T1000 (cell line): ENCODE measurements at places on chromosomes 13 and 19.

GRCh38 chr13:67696775-67697174 is 466.6 kb upstream of the PCDH9 start:
- no peak for DNase-seq

DNA sequence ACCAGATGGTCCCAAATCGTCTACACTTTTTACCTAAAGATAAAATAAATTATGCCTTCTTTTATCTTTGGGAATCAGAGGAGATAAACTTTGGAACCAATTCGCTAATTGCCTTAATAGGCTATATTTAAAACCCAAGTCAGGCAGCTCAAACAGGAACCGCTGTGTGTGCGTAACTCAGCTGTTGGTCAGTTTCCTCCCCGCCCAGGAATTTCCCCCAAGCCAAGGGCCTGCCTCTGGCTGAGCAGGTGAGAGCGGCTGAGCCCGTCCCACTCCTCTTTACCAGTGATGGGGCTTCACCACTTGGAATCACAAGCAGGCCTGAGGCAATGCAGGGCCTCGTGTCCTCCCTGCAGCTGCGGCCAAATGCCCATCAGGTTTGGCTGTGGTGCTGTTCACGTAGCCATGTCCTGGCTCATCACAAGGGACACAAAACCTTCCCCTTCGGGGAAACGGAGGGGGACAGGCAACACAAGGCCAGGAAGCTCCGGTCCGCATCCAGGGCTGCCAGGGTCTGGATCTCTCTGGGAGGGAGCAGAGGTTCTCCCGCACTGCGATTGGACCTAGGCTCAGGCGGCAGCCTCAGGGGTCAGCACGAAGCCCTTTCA is 503 bp upstream of the SLC7A9 start:
- no peak for DNase-seq

GRCh38 chr13:100108913-100109507 is 20.1 kb downstream of the PCCA start:
- DNase-seq = no peak

GRCh38 chr19:11181488-11181887 is 15.9 kb downstream of the KANK2 start:
- DNase-seq = no peak

DNA sequence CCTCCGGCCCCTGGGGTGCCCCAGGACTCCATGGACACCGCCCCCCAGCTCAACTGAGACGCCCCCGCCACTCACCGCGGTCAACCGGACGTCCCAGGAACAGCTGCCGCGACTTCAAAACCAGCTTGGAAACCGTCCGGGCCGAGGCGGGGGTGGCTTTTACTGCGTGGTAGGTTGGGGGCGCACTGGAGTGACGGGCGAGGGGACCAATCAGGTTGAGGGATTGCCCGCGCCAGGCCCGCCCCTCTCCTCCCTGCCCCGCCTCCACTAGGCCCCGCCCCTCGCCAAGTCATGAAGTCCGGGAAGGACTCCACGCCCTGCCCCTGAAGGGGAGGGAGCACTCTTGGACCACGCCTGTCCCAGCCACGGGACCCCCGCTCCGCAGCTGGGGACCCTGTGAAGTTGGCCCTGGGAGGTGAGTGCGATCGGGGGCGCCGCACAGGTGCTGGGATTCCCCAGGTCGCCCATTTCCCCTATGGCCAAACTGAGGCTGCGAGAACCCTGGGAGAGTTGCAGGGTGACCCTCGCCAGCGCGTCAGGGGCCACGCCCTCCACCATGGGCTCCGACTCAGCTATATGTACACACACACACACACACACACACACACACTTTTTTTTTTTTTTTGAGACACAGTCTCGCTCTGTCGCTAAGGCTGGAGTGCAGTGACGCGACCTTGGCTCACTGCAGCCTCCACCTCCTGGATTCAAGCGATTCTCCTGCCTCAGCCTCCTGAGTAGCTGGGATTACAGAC is at the start of gene PLIN3:
TSS of gene PLIN3 (minus strand) at position 134 of the 752 bp plus-strand sequence. CDS start 6,273 bp downstream, outside the sequence.
- peak; percentile 90 for DNase-seq

DNA sequence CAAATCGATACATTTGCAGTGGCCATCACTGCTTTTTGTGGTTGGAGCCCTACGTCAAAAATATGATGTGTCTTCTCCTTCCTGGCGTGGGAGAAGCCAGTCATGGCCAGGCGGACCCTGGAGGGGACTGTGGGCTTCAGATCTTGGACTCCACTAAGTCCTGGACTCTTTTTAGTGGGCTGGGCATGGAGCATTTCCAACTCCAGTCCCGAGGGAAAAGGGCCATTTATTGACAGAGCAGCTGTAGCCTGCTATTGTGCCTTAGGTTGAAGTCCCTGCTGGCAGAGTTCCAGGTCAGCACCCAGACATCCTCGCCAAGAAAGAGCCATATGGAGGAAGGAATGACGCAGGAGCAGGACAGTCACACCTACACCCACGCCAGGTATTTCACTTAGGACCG is 179.2 kb upstream of the ZNF507 start:
- DNase-seq = no peak

- peak; percentile 9 for DNase-seq
These were observed 12.3 kb upstream of the CADM4 start for GRCh38 chr19:43651758-43652545.

- peak; percentile 51 for DNase-seq
These were observed 890 bp upstream of the ZNF611 start for GRCh38 chr19:52735734-52736133.

DNA sequence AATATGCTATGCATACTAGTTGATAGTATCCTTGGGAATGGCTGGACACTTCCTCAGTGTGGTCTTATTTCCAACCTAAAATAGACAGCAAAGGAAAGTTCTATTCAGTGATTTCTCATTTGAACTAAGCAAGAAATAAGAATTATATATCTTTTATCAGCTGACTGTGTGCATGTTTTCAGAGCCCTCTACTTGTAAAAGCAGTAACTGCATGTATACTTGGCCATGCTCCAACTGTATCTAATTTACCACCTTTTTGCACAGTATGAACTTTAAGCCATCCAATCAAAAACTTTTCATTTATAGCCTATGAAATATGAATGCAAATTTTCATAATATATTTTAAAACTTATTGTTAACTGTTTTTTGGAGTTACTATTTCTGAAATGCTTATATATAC is 136.4 kb upstream of the PCDH9 start:
- no peak for DNase-seq

GRCh38 chr19:12126707-12127106 is 13.4 kb downstream of the ZNF20 start:
- DNase-seq = no peak

- no peak for DNase-seq
These were observed 3.3 kb upstream of the USP12 start for GRCh38 chr13:27174766-27175455.

DNA sequence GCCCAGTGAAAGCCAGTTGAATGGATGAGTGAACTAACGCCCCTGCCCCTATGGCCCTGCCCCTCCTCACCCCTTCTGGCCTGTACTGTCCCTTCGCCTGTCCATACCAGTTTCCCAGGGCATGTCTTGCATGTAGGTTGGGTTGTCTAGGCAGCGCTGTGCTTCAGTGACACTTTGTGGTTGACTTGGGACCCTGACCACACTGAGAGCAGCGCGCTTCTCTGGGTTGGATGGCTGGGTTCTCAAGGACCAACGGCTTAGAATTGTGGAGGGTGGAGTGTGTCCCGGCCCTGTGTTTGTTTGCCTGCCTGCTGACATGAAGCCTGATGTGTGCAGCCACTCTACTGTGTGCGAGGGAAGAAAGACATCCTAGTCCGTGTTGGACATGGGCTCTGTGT is 15.8 kb downstream of the GATAD2A start:
- DNase-seq = no peak

DNA sequence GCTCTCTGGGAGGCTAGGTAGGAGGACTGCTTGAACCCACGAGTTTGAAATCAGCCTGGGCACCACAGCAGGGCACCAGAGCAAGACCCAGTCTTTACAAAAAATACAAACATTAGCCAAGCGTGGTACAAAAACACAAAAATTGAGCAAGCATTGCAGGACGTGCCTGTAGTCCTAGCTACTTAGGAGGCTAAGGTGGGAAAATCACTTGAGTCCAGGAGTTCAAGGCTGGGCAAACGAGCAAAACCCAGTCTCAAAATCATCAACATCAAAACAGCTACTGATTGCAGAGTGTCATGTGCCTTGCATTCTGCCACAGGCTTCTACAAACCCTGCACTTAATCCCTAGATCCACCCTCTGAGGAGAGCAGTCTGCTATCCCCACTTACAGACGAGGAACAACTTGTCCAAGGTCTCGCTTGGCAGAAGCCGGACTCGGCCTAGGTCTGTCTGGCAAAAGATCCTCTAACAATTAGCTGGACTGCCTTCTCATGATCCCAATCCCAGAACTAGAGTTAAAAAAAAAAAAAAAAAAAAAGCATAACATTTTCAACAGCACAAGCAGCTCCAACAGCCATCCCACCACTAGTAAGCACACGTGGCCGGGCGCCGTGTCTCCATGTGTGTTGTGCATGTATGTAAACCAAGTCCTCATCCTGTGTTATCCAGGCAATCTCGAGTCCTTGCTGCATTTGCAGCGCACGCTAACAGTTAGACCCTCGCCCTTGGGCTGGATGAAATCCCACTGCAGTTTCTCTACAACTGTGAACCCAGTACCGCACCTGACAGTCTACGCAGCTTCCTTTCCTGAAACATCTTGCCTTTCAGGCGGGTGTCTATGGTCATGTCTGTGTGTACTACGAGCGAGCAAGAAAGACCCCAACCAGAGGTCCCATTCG is 2.0 kb downstream of the PPP6R1 start:
- no peak for DNase-seq

GRCh38 chr13:98522371-98522770 is 54.5 kb downstream of the STK24 start:
- no peak for DNase-seq

- DNase-seq = no peak
These were observed 211.8 kb upstream of the SLITRK5 start for GRCh38 chr13:87459419-87459818.

- no peak for DNase-seq
These were observed 412.8 kb downstream of the ZNF536 start for GRCh38 chr19:30784850-30785457.

- no peak for DNase-seq
These were observed 10.6 kb downstream of the RPS9 start for GRCh38 chr19:54211235-54211634.

DNA sequence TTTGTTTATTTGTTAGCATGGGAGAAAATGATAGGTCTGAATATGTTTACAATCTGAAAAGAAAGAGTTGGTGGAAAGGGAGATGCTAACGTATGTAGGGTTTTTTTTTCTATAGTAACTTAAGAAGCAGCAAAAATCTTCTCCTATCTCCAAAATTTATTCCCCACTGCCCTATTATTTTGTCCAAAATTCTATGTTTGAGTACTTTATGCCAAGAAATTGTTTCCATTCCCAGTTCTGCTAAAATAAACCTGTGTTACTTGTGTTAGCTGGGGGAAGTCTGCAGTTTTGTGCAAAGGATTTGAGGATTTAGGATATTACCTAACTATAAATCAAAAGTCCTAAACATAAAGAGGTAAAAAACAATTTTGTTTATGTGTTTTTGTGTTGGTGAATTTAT is 2770.4 kb upstream of the PCDH20 start:
- DNase-seq = no peak

DNA sequence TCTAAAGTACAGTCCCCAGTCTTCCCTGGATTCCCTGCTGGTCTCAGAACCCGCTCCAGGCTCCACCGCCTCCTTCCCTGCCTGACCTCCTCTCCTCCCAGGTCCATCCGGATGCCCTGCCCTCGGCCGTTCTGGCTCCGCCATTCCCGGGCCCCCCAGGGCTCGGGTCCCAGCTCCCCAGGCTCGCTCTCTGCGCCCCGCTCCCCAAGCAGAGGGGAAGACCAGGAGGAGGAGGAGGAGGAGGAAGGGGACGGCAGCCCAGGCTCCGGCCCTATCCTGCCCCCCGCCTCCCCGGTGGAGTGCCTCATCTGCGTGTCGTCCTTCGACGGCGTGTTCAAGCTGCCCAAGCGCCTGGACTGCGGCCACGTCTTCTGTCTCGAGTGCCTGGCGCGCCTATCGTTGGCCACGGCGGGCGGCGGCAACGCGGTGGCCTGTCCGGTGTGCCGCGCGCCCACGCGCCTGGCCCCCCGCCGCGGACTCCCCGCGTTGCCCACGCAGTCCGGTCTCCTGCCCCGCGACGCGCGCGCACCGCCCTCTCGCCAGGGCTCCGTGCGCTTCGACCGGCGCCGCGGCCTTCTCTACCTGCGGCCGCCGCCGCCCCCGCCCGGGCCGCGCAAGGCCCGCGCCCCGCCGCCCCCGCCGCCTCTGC is 647 bp downstream of the RNF225 start:
- DNase-seq = no peak

DNA sequence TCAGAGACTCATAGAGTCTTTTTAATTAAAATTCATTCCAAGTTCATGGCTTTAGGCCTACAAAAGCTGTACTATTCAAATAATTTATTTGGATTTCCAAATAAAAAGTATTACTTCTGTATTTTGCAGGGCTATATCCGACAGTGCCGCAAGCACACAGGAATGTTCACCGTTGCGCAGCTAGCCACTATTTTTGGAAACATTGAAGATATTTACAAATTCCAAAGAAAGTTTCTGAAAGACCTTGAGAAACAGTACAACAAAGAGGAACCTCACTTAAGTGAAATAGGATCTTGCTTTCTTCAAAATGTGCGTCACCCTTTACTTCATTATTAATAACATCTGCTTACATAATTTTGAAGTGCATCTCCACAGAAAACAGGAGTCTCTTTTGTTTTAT is 20.5 kb upstream of the C1QTNF9 start:
- no peak for DNase-seq

DNA sequence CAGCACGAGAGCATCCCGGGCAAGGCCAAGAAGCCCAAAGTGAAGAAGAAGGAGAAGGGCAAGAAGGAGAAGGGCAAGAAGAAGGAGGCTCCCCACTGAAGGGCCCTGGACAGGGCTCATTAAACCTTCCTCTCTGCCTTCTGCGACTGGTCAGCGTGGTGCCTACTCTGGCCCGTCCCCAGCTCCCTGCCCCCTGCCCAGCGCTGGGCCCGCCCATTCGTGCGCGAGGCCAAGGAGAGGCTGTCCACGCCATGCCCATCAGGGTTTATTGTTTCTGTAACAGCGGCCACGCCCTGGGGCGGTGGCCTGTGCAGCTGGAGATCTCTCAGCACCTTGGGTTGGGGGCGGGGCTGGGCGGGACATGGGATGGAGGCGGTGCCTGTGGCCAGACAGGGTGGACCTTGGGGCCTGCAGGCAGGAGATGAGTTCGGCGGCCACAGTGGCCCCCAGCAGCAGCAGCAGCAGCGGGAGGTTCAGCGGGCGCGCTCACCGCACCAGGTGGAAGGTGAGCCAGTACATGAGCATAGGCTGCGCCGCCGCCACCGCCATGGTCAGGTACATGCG is 897 bp downstream of the C19orf33 start:
- DNase-seq = no peak

DNA sequence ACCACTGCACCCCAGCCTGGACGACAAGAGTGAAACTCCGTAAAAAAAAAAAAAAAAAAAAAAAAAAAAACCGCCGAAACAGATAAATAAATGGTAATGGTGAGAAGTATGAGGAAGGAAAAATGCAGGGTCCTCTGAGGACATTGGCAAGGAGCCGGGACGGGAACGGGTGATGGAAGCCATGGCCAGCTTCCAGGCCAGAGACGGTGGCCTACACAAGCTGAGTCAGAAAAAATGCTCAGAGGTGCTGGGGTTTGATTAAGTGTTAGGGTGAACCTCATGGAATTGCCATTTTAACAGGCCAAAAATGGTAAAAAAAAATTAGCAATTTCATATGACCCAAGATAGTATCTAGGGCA is 866 bp upstream of the ZSWIM4 start:
- DNase-seq = no peak
